ENCODE measurements at places on chromosomes 2 and 18.

DNA sequence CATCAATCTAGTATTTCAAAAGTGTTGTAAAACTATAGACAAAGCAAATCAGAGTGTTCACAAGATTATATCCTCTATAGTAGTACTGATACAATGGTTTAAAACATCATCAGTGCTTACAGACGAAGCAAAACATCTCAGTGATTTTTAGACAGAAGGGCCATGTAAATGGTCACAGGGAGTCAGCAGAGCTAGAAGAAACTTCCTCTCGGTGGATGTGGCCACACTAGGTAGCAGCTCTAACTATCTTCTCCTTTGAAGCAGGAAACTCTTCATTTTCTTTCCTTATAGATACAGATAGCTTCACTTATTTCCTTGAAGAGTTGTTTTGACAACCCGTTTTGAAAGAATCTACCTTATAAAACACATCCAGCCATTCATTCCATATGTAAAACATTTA lies 80.4 kb upstream of the CD226 start:
- DNase-seq = no peak

DNA sequence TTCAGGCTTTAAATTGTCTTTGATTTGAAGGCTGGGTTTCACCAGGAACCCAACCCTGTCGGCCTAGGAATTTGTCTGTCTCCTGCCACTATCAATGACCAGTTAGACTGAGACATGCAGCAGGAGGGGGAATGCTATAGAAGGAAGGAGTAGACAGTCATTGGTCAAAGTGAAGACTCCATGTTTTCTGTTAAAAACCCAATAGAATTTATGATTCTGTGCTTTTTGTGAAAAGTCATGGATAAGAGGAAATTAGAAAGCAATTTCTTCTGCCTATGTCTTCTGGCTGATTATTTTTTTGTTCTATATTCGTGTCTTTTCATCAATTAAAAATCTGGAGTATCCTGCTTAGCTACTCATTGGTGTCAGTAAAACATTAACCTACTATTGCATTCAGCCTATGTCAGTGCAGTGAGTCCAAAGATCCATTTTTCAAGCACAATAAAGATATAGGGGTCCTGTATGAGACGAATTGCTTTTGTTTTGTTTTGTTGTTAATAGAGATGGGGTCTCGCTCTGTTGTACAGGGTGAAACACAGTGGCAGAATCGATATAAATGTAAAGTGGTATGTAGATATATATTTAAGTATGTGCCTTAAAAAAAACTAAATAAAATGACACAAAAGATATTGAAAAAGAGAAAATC lies 7.9 kb upstream of the KYNU start:
- no peak for DNase-seq

DNA sequence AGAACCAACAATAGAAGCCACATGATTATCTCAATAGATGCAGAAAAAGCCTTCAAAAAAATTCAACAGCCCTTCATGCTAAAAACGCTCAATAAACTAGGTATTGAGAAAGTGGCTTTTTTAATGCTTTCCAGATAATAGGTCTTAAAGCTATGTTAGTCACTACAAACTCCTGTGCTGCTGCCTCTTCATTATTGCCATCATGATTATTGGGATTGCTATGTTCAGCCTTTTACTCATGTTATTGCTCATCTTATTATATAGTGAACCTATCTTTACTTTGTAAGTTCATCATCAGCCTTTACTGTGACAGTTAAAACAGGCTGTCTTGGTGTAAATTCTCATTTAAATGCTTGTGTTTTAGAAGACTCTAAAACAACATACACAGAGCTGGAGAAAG lies 1557.2 kb upstream of the ZEB2 start:
- DNase-seq = no peak

GRCh38 chr2:44371445-44371844 lies 9.7 kb downstream of the CAMKMT start:
- no peak for DNase-seq

GRCh38 chr2:27308359-27308881 lies at the start of gene UCN:
Gene UCN, minus strand, starts transcription at chr2:27308445. Its CDS starts 550 bp downstream, at chr2:27307895.
- DNase-seq = no peak

- DNase-seq = no peak
These were observed 446.4 kb downstream of the THSD7B start for GRCh38 chr2:137211761-137212160.

GRCh38 chr18:79345981-79346380 lies 49.7 kb upstream of the NFATC1 start:
- no peak for DNase-seq

DNA sequence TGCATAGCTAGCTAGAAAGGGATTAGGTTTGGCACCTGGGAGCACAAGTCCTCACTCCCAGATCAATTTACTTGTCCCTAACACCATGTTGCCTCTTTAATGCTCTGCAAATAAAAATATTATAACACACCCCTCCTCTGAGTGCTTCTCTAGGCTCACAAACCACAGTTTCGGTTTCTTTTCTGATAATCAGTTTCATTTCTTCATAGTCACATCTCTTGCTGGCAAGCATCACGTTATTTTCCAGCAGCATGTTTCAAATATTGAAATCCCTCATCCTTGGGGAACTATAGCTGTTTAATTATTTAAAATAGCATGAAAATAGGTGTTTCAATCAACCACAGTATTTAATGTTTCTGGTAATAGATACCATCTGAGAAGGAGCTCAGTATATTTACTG lies 13.9 kb upstream of the SMCHD1 start:
- no peak for DNase-seq

DNA sequence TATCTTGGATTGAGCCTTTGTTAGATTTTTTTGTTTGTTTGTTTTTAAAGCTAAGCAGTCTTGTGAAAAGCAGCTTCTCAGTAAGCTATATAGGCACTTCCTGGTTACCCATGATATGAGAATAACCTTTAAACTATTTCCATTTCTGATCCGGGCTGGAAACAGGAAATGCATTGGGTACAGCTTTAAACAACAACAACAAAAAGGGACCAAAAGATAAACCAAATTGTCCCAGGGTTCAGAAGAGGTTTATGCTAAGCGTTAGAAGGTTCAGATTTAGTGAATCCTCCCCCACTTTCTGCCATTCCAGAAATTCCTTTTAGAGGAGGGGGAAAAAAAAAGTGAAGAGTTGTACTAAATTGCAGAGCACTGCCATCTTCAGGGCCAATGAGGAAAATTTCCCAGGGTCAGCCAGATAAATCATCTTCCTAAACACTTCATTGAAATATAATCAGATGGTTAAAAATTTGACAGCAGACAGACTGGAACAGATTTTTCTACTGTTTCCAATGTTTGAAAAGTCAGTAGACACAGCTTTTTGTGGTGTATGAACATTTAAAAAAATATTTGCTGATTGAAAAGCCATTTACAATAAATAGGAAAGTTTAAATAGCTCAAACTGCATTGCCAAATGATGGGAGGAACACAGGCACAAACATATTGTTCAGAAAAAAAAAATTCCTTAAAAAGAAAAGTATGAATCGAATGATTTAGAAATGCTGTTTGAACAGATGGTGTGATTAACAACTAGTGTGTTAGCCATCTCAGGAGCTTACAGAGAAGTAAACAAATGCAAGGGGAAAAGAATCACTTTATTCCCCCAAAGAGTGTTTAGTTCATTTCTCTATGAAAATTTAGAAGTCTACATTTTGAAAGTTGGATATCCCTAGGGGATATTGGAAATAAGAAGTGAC lies 189.9 kb upstream of the TANK start:
- peak; percentile 49 for DNase-seq

DNA sequence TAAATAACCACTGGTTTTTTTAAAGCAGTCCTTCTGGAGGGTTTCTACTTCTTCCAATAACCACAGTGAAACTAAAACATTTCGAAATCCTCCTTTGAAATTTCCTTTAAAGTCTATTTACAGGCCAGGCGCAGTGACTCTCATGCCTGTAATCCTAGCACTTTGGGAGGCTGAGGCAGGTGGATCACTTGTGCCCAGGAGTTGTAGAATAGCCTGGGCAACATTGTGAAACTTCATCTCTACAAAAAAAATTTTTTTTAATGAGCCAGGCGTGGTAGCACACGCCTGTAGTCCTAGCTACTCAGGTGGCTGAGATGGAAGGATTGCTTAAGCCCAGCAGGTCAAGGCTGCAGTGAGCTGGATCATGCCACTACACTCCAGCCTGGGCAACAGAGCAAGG lies 15.2 kb downstream of the KIDINS220 start:
- DNase-seq = no peak

DNA sequence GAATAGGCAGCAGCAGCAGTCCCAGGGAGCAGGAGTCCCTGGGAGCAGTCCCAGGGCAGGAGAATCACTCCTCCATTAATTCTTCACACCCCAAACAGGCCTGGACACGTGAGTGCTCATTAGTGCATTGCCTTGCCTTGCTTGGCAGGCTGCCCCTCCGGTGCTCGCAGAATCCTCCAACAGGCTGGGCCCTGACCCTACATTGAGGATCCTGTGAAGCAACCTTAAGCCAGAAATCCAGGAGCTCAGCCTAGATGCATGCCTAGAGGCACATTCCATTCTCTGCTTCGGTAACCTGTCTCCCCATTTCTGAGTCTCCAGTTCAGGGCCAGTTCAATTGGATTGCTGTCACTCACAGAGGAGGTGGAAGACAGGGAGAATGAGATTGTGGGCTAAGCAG lies 97.4 kb upstream of the LRATD1 start:
- no peak for DNase-seq

DNA sequence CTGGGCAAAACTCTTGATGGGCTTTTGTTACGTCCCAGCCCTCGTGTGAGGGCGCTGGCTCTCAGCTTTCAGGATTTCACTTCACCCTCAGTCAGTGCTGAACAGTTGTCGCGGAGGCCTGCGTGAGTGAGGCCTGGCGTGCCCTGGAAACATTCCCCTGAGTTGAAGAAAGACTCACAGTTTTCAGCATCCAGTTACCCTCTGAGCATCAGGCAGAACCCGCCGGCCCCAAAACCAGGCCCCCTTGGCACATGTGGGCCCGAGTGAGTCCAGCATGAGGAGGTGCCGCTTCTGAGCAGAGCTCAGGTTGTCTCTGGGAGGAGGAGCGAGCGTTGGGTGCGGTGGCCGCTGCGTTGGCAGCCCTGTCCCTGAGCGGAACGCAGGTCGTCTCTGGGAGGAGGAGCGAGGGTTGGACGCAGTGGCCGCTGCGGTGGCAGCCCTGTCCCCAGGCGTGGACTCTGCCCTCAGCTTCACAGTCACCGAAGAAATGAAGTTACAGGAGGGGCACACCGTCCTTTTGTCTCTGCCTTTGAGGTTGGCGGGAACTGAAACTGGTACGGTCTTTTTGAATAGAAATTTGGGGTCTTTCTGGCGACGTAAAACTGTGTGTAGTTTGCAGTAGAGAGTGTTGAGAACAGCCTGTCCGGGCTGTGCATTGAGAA lies at the start of gene NEU4:
NEU4 (plus strand) TSS at position 473 of the 662 bp plus-strand sequence. CDS start 5,292 bp downstream, outside the sequence.
- no peak for DNase-seq

DNA sequence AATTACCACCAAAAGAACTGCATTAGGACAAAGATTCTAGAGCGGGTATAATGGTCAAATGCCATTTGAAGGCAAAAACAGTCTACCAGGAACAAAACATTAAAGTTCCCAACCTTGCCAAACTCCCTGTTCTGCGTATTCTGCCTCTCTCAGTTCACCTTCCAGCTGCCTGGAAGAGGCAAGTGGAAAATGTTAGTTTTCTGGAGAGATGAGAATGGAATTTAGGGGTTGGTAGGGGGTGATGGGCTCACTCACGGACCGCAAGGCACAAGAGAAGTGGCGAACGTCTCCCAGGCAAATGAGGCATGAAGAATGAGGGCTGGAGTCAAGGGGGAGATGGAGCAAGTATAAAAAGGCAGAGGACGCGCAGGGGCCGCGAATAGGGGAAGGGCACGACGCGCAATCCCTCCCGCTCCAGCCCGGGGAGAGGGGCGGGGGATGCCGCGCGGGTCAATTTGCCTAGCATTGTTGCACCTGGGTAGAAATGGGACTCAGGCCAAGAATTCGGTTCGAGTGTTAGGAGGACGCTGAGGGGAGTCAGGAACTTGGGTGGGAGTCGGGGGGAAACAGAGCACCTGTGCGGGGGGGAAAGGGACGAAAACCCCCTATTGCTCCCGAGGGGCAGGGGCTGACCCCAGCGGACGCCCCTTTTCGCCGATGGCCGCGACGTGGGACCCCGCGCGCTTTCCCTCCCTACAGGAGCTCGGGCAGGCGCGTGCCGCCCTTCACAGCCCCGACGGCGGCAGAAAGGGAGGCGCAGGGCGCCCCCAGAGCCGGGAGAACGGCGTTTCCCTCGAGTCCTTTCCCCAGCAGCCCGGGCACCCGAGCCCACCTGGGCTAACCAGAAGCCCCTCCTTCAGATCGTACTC lies 573 bp downstream of the PAIP2B start:
- no peak for DNase-seq

DNA sequence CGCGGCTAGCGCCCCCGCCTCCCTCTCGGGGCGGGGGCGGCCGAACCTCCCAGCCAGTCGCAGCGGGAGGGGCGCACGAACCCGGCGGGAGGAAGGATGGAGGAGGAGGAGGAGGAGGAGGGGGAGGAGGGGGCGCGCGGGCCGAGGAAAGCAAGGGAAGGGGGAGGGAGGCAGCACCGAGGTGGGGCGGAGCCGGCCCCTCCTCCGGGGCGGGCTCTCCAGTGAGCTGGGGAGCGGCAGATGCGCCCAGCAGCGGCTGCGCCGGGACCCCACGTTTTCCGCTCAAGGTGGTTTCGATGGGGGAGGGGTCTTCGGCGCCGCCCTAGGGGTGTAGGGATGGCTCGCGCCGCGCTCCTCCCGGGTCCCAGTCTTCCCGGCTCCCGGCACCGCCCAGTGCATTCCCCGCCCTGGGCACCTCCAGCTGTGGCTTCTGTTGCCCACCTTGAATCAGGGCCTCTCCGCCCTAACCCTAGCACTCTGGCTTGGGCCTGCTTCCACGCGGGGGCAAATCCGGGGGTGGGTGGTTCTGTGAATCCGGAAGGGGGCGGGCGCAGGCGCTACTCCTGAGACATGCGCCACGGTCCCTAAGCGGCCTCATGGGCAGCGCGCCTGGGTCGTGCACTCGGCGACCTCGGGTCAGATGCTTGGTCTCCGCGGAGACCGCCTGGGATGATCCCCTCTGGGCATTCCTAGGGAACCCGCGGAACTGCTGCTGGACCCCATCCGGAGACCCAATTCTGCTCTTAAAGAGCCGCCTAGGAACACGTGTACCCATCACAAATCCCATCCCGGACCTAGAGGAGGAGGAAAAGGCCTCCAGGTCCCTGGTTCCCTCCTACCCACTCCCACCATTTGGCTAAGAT lies at the start of gene FBXO41:
FBXO41 (minus strand) TSS at position 183 of the 863 bp plus-strand sequence. CDS start 14,848 bp downstream, outside the sequence.
- DNase-seq = peak; percentile 27

- no peak for DNase-seq
These were observed 48.6 kb downstream of the DDX1 start for GRCh38 chr2:15640261-15640711.

DNA sequence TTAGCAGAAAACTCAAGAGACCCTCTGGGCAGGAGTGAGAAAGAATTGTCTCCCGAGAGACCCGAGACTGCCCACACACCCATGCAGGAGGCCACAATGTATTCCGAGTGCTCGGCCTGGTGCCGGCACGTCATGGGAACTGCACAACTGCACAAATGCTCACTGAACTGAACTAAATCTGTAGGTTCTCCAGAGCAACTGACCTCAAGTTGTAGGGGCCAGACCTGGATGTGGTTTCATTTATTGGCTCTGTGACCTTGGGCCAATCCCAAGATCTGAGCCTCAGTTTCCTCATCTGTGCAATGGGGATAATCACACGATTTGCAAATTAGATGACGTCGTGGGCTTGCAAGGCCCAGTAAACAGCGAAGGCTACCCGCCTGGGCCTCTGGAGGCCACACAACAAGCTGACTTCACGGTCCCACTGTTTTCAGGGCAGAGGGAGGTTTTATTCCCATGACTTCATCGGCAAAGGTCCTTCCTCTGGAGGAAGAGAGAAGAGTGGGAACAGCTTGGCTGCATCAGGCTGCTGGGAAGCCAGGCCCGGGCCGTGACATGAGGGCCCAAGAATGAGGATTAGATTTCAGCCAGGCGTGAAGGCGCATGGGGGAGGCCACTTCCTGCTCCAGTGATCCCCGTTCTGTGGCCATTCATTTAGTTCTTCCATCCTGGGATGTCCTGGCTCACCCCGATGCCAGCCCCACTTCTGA lies 3.6 kb upstream of the ERFE start:
- no peak for DNase-seq
